ENCODE measurements at places on chromosomes 3 and 15.
A peak's percentile ranks its signal among the peaks of the same experiment; 100 is the strongest.

- DNase-seq = no peak
Measured at GRCh38 chr15:78938658-78939488, 6.0 kb downstream of the CTSH start.

DNA sequence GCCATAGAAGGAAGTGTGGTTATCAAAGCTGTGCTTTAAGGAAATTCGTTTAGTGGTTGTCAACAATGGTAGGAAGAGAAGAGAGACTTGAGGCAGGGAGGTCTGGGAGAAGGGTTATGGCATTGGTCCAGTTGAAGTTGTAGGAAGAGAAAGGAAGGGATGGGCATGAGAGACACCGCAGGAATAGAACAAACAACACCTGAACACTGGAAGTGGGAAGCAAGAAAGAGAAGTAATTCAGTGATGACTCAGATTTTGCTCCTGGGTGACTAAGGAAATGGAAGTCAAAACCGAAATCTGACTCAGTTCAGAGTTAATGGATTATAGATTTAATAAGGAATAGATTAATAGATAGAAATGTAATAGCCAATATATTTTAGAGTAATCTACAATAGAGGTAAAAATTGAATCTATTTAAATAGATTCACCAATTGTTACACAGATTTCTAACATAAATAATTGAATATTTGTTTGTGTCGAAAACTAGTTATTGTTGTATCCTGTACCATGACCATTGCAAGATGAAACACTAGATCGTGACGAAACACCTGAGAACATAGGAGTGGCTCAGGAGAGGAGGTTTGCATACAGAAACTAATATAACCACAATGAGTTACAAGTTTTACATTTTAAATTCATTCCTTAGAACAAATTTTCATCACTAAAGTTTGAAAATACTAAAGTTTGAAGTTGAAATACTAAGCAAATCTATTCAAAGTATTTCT is 36.0 kb downstream of the THBS1 start:
- no peak for DNase-seq

GRCh38 chr3:197428117-197428801 is 127.5 kb downstream of the BDH1 start:
- DNase-seq = peak; percentile 74

DNA sequence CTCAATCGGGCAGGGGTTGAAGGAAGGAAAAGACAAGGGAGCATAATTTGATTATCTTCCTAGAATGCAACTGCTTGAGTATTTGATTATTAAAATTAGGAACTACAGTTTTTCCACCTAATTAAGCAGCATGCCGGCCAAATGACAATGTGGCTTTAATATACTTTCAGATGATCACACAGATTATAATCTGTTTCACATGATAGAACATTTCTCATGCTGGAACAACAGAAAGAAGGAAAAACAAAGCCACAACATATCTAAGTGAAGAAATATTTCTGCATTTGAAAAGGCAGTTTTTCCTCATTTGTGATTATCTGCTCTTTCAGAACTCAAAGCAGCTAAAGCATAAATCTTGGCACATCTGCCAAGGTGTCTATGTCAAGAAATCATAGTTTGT is 82.7 kb downstream of the STRIT1 start:
- no peak for DNase-seq

GRCh38 chr3:58524326-58524888 is 12.6 kb downstream of the ACOX2 start:
- no peak for DNase-seq

DNA sequence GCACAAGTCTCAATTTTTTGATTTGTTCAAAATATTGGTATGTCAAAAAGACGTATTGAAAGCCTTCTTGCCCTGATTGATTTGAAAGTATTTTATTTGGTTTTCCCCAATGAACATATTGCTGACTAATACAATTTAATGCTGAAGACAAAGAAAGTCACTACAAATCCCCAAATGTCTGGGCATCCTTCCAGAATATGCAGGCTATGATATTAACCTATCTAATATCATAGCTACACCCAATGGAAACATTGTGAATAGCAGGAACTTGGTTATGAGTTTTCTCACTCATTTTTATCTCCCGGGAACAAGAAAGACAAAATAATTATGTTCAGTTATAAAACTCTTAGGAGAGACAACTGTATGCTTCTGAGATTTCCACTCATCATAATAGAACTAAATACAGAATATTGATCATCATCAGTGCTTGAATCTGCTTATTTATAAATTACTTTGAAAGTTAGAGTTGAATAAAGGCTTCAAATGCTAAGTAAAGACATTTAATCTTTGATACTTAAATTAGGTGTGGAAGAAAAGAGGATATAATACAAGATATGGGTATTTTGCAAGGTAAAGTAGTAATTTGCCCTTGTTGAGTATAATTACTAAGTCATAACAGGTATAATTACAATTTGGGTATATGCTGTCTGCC is 483.9 kb downstream of the RBMS3 start:
- DNase-seq = no peak
